A549 (cell line): ENCODE measurements at places on chromosomes 4 and X.
A peak's percentile ranks its signal among the peaks of the same experiment; 100 is the strongest.

GRCh38 chr4:1819284-1819683 lies 26.2 kb downstream of the FGFR3 start:
- no peak for DNase-seq

DNA sequence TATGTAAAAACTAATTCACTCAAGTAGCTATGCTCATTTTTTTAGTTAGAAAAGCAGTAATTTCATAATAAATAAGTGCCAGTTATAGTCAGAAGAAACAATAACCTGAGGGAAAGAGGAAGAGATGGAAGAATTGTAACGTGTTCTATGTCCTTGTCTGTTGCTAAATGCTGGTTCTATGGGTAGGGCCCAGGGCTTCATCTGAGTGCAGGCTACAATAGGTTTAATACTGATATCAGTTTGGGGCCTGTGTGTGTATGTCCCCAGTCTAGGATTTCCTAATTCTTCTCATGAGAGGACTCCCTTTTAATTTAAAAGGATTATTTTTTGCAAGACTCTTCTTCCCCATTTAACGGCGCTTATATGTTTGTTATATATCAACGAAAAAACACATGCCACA lies 3.3 kb upstream of the EREG start:
- no peak for DNase-seq

DNA sequence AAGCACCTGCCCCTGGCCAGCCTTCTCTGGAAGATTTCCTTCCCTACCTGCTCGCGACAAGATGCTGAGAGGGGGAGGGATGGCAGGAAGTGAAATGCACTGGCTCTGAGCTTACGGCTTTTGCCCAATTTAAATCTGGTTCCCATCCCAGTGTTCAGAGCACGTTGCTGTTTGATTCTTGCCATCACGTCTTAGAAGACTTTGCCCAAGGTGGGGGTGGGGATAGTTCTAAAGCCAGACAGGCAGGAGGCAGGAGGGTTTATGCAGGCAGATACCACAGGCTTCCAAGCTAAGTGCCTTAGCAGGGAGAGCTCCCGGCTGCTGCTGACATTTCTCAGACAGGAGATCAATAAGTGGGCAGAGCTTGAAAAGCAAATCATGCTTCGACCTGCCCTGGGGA lies 393.9 kb downstream of the MID1IP1 start:
- DNase-seq: no peak

GRCh38 chr4:38591617-38592337 lies 72.2 kb upstream of the KLF3 start:
- DNase-seq: no peak

GRCh38 chrX:122115604-122116003 lies 1068.2 kb downstream of the GLUD2 start:
- DNase-seq: no peak

DNA sequence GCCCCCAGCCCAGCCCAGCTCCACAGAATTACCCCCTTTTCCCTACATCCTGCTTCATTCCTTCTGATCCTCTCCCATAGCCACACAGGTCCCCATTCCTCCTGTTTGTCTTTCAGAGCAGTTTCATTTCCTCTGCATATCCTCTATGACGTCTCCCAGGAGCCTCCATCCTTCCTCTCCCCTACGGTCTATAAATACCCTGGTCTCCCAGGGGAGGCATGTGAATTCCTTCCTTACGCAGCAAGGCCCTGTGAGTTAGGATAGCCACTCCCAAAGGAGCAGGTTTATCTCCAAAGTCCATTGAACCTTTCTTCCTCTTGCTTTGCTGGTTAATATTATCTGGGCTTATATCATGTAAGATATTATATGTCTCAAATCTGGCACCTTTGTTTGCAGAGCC lies 8.4 kb upstream of the APLN start:
- DNase-seq: no peak

GRCh38 chr4:169616846-169617245 lies 3.5 kb upstream of the CLCN3 start:
- DNase-seq: no peak

DNA sequence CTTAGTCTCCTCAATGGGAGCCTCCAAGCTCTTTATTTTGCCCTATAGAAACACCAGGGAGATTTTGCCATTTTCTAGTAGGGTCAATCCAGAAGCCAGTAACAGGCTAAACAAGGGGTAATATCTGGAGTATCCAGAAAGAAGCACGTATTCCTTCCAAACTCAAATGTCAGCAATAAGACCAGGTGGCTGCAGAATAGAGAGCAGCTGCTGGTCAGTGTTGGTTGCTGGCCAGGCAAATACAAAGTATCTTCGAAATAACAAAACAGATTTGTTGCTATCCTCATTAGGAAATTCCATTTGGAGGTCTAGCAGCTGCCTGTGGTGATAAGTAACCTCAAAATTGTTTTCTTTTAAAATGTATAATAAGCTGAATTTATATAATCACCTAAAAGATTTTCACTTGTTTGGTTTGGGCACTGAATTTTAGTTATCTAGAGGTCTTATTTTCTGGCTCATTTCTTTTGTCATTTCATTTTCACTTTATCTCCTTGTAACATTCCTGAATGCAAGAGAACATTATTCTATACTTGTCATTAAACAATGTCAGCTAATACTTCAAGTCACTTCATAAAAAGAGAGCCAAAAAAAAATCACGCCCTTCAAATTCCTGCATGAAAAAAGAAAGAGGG lies 320.6 kb downstream of the DTHD1 start:
- DNase-seq: no peak

DNA sequence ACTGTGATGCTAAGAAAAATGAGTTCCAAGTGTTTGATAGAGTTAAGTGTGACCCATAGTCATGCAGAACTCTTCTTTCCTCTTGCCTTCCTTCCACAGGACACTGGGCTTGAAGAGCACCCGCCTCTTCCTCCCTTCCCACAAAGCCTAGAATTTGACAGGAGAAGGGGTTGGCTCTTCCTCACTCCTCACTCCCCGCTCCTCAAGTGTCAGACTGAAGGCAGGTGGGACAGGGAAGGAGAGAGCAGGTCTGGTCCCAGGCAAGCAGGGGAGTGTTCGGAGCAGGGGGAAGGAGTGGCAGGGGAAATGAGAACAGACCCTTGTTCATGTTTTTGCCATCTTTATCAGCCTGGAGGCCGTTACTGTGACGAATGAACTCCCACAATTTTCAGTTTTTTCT lies 10.7 kb downstream of the MAGED2 start:
- no peak for DNase-seq

DNA sequence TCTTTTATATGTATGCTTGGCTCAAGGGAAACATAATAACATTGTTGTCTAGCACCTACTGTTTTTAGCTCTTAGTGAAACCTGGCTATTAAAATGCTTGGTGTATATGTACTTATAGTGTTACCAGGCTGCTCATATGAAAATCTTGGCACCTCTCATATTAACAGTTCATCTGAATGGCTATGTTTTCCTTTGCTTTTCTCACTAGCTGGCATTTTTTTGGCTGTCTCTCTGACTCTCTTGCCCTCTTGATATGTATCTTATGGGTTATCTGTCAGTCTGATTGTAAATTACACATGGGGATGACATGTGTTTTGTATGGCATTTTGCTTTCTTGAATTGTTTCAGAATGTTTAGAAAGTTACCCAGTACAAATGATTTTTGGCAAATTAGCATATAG lies 158.0 kb downstream of the ARHGAP24 start:
- DNase-seq: no peak

GRCh38 chrX:140500441-140500840 lies 4.4 kb downstream of the SOX3 start:
- DNase-seq: no peak

DNA sequence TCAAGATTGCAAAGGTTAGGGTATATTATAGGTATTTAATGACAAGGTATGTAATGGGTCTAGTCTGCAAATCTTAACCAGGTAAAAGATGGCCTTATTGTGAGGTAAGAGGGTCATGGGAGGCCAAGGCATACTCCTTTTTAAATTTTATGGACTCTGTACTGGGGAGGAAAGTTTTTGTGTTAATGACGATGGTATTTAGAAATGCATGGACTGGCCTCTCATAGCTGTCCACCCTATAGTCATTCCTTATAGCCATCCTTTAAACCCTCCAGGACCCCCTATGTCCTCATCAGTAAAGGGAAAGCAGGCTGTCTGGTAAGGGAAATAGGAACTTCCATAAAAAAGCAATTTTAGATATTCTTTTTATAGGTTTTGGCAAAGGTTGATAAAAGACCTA lies 1.5 kb downstream of the AIMP1 start:
- DNase-seq: no peak

- no peak for DNase-seq
Observed at GRCh38 chr4:94724016-94724790, 33.6 kb upstream of the BMPR1B start.

- no peak for DNase-seq
Observed at GRCh38 chr4:96652158-96652557, 812.3 kb downstream of the PDHA2 start.

- peak; percentile 3 for DNase-seq
Observed at GRCh38 chr4:67871867-67872266, 11.9 kb downstream of the TMPRSS11D start.

- peak; percentile 48 for DNase-seq
Observed at GRCh38 chr4:140116442-140117104, 37.4 kb downstream of the MAML3 start.
